AG10803 (cell line): ENCODE measurements at places on chromosomes 13 and 19.

DNA sequence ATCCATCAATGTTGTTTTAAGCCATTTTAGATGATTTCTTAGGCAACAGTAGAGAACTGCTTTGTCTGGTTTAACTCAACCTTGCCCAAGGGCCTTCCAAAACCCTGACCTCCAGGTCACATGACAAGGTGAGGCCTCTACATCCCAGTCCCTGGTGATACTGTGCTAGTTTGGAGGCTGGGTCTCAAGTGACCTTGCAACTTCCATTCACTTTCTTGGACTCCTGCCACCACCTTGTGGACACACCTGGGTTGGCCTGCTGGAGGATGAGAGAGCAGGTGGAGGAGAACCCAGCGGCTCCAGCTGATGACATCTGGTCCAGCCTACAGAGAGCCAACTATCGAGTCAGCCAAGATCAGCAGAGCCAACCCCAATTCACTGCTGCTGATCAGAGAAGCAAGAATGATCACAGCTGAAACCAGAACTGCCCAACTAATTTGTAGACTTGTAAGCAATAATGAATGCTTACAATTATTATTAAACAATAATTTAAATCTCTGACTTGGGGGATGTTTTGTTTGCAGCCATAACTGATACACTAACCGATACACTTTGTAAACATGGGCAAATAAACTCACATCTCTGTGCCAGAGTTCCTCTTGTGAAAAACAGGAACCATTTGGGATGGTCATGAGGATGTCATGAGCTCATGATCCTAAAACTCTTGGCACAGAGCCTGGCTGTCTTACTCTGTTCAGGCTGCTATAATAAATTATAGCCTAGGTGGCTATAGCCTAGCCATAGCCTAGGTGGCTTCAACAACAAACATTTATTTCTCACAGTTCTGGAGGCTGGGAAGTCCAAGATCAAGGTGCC is 11.5 kb downstream of the FAM187B start:
- no peak for DNase-seq

- no peak for DNase-seq
These were observed 804.7 kb upstream of the SLITRK1 start for GRCh38 chr13:84686973-84687372.

- peak; percentile 59 for DNase-seq
These were observed 112.8 kb downstream of the NDFIP2 start for GRCh38 chr13:79593641-79594275.

DNA sequence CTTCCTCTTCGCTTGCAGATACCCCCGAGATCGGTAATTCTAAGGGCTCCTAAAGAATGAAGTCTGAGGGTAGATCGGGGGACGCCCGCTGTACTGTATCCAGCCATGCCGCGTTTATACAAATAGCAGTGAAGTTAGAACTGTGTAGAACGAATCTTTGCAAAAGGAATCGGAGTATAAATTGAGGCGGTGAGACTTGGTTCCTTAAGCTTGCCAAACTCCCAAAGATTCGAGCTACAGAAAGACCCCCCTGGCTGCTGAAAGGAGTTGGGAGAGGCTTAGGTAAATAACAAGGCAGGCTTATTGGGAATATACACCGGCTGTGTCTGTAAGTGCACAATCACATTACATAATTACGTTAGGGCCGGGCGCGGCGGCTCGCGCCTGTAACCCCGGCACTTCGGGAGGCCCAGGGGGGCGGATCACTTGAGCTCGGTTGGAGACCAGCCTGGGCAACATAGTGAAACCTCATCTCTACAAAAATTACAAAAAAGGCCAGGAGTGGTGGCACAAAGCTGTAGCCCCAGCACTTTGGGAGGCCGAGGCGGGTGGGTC is 12.2 kb downstream of the TMEM160 start:
- DNase-seq = peak; percentile 16

GRCh38 chr19:47895165-47895782 is 9.2 kb upstream of the SULT2A1 start:
- DNase-seq = no peak

DNA sequence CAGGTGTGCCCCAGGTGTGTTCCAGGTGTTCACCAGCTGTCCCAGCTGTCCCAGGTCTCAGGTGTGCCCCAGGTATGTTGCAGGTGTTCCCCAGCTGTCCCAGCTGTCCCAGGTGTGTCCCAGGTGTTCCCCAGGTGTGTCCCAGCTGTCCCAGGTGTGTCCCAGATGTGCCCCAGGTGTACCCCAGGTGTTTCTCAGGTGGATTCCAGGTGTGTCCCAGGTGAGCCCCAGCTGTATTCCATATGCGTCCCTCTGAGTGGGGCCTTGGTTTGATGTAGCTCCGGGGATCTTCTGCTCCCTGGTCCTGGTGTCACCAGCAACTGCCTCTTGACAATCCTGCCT is 719 bp upstream of the GRK1 start:
- no peak for DNase-seq

DNA sequence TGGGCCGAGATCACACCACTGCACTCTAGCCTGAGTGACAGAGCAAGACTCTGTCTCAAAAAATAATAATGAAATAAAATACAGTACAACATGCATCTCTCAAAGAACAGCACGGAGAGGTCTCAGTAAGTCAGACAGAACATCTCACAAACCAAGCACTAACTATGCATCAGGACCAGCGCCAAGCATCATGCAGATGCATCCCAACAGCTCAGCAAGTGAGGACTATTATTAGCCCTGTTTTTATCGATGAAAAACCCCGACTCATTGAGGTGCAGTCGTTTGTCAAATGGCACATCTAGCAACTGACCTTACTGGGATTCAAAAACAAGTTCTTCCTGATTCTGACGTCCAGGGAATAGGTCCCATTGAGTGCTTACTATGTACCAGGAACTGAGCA is 3.8 kb downstream of the C19orf47 start:
- DNase-seq = no peak

DNA sequence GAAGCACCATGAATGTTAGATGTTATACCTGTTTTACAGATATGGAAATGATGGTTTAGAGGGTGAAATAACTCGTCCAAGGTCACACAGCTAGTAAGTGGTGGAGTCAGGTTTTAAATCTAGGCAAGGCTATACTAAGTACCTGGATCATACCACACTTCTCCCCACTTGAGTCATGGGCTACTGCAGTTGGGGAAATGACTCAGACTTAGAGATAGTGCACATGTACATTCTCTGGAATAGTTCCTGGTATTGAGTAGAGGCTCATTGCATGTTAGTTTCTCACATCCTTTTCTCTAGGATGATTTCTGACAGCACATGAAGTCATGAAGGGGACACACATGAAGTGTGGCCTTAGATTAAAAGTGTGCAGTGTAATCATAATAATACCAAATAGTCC is 76.2 kb upstream of the TNFSF11 start:
- DNase-seq = no peak

- peak; percentile 69 for DNase-seq
These were observed 24.2 kb downstream of the FXYD5 start for GRCh38 chr19:35178701-35179100.

DNA sequence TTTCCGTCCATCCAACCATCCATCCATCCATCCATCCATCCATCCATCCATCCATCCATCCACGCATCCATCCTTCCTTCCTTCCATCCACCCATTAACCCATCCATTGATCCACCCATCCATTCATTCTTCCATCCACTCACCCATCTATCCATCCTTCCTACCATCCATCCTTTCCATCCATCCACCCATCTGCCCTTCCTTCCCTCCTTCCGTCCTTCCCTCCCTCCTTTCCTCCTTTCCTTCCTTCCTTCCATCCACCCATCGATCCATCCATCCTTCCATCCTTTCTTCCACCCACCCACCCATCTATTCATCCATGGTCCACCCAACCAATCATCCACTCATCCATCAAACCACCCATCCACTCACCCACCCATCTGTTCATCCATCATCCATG is 70.1 kb downstream of the MLLT1 start:
- DNase-seq = no peak

DNA sequence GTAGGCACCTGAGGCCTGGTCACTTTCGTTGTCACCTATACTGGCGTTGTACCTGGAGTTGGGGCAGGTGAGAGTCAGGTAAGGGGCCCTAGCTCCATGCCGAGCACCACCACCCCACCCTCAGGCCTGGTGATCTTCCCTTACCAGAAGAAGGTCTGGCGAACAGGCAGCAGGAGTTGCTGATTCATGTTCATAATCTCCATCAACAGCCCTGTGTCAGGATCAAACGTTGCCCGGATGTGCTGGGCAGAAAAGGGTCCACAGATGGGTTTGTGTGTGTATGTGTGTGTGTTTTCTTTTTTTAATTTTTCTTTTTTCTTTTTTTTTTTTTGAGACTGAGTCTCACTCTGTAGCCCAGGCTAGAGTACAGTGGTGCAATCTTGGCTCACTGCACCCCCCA is 14.3 kb downstream of the MAN2B1 start:
- DNase-seq = no peak

GRCh38 chr13:99507986-99508385 is 6.7 kb downstream of the TM9SF2 start:
- DNase-seq = no peak

- DNase-seq = no peak
These were observed 7.6 kb upstream of the LMNB2 start for GRCh38 chr19:2464389-2464788.

DNA sequence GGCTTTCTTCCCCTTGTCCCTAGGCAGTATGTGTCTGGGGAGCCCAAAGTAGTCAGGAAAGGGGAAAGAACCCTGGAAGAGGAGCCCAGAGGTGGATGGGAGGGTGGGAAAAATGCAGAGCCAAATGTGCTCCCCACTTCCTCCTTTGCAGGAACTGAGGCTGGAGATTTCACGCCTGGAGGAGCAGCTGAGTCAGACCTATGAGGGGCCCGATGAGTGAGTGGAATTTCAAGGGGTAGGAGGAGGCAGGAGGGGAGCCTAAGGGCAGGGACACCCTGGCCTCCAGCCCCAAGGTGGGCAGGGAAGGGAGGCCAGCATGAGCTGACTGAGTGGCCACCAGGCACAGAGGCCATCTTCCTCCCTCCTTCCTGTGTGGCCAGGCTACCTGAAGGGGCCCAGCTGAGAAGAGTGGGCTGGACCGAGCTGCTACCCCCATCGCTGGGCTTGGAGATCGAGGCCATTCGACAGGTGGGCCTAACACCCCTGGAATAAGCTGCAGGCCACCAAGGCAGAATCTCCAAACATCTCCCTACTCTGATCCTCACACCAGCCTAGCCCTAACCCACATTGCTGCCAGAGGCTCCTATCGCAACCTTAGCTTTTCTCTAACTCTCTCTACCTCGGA is 14.3 kb downstream of the PTH2 start:
- DNase-seq = no peak

- DNase-seq = no peak
These were observed at the start of gene OR1I1 for GRCh38 chr19:15081911-15082310. OR1I1 (plus strand) TSS chr19:15082211; CDS start chr19:15087066, 4,855 bp downstream.

- no peak for DNase-seq
These were observed 60.1 kb upstream of the PEG3 start for GRCh38 chr19:56900573-56901097.

DNA sequence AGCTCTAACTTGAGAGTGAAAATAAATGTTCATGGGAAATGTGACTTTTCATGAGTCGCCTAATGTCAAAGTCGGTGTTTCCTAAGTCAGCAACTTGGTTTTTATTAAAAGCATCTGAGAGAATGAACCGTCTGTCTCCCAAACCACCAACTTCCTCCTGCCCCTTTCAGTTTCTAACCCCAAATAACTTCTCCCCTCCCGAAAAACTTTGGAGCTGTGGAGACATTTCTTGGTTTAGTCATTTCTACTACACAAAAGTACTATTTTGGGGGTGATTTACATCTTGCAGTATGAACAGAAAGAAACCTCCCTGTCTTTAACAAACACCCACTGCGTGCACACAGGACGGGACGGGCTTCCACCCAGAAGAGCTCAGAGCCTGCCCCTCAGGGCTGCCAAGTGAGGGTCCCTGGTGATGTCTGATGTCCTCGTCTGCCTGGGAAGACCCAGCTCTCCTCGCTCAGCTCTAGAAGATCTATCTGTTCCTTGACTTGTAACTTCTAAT is 65.0 kb downstream of the RASA3 start:
- peak; percentile 90 for DNase-seq

- DNase-seq = no peak
These were observed 1.4 kb downstream of the ACTN4 start for GRCh38 chr19:38648769-38649304.

GRCh38 chr13:52851137-52851962 is 2.9 kb upstream of the PCDH8 start:
- peak; percentile 9 for DNase-seq

DNA sequence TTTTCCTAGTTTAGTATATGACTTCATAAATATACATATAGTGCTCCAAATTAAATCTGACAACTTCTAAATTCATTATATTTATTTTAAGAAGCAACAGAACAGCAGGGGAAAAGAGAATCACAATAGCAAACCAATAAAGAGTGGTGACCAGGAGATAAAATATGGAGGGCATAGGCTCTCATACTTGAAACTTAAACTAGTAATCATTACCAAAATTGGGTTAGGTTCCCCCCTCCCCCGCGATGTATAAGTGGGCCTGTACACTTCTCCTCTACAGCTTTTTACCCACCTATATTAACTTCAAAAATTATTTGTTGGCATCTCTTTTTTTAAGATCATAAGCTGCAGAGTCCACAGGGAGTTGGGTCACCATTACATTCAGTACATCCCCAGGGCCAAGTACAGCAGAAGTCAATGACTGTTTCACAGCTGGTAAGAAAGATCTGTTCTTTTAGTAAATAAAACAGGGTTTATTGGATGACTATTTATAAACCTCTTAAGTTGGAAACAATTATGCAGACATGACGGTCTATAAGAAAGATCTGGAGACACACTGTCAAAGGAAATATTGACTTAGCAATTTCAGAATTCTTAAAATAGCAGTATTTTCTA is 29.4 kb downstream of the KLF12 start:
- no peak for DNase-seq

GRCh38 chr13:24036115-24036514 is 124.4 kb upstream of the SPATA13 start:
- DNase-seq = peak; percentile 83

- no peak for DNase-seq
These were observed 64.0 kb downstream of the RXFP2 start for GRCh38 chr13:31803311-31803710.

GRCh38 chr13:108974686-108975085 is 345.3 kb downstream of the MYO16 start:
- DNase-seq = no peak

DNA sequence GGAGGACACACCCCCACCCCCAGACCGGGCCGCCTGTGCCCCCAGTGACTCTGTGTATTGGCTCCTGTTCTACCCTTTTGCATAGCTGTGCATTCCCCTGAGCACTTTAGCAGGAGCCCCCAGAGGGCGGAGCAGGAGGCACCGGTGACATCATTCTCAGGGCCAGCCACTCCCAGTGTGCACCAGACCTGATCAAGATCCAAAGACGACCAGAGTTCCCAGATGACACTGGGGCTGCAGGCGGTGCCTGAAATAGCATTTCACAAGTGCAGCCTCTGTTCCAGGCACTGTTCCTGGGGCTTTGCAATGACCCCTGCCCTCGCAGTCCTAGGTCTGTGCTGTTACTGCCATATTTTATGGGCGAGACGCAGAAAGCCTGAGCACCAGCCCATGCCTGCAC is 14.5 kb upstream of the PTPRS start:
- no peak for DNase-seq

GRCh38 chr19:29287061-29287460 is 74.1 kb upstream of the UQCRFS1 start:
- no peak for DNase-seq

- DNase-seq = no peak
These were observed 134.1 kb upstream of the SLC10A2 start for GRCh38 chr13:103200118-103200885.
